ENCODE measurements at places on chromosomes 2 and 18.

- ATAC-seq, result no peak
These were observed 38.3 kb downstream of the NXPH2 start for GRCh38 chr2:138741851-138742250.

DNA sequence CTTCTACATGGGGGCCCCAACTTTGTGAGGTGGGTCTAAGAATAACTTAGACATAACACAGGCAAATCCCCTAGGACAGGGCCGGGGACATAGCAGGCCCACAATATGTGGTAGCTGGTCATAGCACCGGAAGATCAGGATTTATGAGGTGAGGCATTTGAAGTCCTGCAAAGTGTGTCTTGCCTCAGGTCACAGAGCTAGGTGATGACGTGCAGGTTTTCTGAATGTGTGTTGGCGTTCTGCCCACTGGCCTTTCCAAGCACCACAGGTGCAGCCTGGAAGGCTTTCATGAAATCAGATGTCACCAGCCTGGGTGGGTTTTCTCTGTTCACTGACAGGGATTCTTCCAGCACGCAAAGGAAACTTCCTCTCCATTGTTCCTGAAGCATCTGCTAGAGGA is 119.1 kb downstream of the LRATD1 start:
- ATAC-seq, result no peak

GRCh38 chr2:179470089-179470488 is 205.5 kb upstream of the SESTD1 start:
- no peak for ATAC-seq

DNA sequence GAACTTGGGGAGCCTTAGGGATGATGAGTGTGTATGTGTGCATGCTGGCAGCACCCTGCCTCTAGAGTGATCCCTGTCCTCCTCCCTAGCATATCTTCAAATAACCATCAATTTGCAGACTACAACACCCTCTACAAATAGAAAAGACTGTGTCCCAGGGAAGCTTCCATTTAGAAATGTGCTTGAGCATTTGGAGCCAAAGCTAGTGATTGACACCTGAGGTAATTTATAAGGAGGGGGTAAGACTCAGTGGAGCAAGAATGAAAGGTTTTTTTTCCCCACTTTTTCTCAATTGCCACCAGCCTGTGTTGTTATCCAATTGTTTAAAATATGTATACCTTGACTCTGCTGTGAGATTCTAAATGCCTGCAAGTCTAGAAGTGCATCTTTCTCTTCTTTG is 286.0 kb upstream of the SLC14A2 start:
- ATAC-seq, result no peak

DNA sequence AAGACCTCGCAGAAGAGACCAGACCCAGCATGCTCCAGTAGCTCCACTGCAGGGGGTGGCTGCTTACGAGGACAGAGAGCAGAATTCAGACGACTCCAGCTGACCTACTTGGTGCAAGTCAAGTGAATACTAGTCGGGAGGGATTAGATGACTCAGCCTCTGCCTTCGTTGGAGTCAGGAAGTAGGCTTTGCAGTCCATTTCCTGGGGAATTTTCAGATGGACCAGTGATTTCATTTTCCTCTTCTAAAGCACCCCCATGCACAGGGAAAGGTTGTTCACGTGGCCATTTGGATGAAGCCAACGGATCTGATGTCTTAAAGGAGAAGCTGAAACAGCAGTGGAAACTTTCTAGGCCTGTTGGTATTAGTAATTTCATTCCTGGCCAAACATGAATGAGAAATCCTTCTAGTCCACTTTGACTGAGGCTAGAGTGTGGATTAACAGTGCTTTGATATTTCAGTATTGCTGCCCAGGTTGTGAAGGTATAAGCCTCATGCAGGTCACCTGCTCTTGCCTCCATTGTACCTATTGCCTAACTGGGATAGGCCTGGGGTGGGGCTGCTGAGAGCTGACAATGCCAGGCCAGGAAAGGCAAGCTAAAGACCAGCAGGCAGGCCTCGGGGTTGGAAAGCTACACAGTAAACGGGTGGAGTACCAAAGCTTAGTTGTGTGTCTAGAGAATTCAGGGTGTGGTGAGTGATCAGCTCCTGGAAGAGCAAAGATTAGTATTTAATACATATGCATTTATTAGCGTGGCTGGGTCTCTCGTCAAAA is 117.6 kb upstream of the FOSL2 start:
- ATAC-seq, result peak; percentile 35

- ATAC-seq, result no peak
These were observed 103.0 kb upstream of the STK39 start for GRCh38 chr2:168350380-168350779.

DNA sequence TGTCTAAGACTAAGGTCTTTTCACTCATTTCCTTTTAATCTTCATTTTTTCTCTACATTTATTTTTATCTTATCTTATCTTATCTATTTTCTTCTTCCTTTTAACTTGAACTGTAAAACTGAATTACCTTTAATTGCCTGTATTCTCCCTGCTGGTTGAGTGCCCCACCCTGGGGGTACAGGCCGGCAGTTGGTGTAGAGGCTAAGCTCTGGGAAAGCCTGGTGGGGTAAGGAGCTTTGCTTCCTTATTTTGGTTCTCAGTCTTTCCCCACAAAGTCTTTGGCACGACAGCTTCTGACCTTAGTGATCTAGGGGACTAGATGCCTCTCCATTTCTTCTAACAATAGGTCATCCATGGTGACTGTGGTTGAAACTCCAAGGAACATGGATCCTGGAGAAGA is 26.8 kb upstream of the HAAO start:
- ATAC-seq, result no peak

- ATAC-seq, result no peak
These were observed 1318.5 kb upstream of the CELF4 start for GRCh38 chr18:38884050-38884449.

GRCh38 chr2:132462236-132462635 is 45.6 kb downstream of the GPR39 start:
- ATAC-seq, result no peak

DNA sequence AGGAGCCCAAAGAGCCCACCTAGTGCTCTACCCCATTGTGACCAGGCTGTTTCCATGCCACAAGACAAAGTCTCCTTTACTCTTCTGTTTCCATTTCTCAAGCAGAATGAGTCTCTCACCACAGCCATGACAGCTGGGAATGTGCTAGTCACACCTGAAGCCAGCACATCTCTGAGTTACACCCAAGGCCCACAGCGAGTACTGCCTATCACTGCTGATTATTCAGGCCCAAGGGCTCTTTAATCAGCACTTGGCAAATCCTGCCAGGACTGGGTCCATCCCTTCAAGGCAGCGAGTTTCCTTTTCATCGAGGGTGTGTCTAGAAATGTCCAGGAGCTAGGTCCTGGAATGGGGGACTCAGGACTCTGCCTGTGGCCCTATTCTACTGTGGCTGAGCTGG is 14.6 kb upstream of the PPP1R1C start:
- ATAC-seq, result no peak

DNA sequence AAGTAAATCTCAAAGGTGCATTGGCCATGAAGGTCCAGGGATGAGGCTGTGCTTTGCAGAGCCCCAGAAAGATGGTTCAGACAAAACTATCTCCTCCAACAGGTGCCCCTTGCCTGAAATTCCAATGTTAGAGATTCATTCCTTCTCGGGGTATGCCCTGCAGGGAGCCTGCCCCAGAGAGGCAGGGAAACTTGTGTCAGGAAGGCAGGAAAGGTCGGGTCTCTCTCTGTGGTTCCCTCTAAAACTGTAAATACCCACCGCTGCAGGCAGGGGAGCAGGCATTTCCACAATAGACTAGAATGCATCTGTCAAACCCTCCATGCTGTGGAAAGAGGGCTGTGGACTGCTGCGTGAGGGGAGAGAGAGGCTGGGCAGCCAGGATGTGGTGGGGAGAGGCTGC is 207.8 kb upstream of the SMAD2 start:
- ATAC-seq, result no peak

- peak; percentile 24 for ATAC-seq
These were observed 469.3 kb upstream of the MEX3C start for GRCh38 chr18:51666763-51667191.

Data from SK-N-SH treated with all-trans-retinoic acid at 6 μM for 48 hours (cell line).